Stimulated activated CD8-positive, alpha-beta memory T cell treated with anti-CD3 and anti-CD28 coated beads, Interleukin-4, amount 100 ng/mL, for 1 hour (primary cell): ENCODE measurements at places on chromosomes 5 and 9.

- DNase-seq: no peak
These were observed at the start of gene CFAP90 for GRCh38 chr5:7850395-7851239. Gene CFAP90, minus strand, starts transcription at chr5:7851133. Its CDS starts 112 bp downstream, at chr5:7851021.

DNA sequence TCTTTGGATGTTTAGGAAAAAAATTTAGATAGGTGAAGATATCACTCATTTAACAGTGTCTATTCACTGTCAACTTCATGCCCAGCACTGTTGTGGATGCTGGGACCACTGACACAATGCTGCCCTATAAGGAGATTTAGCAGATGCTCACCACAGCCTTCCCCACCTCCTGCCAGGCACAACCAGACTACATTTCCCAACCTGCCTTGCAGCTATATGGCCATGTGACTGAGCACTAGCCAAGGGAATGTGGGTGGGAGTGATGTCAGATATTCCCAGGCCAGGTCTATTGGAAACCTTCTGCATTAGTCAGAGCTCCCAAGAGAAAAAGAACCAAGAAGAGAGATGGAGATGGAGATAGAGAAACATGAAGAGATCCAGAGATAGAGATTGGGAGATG is 302.6 kb upstream of the TAS2R1 start:
- DNase-seq: no peak

GRCh38 chr9:87749335-87750035 is 23.6 kb downstream of the CTSL start:
- no peak for DNase-seq

- DNase-seq: no peak
These were observed 76.4 kb upstream of the SMARCA2 start for GRCh38 chr9:1938675-1939170.

- no peak for DNase-seq
These were observed 789.3 kb downstream of the SEMA5A start for GRCh38 chr5:8756498-8757084.

DNA sequence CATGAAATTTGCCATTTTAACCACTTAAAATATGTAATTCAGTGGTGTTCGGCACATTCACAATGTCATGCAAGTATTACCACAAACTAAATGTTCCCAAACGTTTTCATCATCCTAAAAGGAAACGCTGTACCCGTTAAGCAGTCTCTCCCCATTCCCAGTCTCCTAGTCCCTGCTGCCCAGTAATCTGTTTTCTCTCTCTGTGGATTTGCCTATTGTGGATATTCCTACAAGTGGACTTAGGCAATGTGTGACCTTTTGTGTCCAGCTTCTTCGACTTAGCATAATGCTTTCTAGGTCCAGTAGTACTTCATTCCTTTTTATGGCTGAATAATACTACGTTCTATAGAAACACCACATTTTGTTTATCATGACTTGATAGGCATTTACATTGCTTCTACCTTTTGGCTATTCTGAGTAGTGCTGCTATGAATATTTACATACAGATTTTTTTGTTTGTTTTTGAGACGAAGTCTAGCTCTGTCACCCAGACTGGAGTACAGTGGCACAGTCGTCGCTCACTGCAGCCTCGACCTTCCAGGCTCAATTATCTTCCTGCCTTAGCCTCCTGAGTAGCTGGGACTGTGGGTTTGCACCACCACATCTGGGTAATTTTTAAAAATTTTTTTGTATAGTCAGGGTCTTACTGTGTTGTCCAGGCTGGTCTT is 13.0 kb downstream of the DENND4C start:
- DNase-seq: no peak

DNA sequence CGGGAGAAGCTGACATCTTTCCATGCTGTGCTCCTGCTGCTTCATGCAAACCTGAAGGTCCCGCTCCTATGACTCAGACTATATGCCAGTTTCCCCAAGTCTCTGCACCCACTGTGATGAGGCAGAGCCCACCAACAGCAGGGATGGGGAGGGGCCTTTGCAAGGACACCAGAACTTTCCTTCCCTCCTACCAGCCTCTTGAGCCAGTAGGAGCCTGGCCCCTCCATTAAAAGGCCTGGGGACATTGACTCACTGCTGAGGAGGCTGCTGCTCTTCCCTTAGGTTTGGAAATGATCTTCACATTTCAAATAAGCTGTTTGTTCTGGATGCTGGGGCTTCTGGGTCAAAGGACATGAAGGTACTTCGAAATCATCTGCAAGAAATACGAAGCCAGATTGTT is 26.1 kb upstream of the CTSL start:
- DNase-seq: no peak

- DNase-seq: no peak
These were observed 54.5 kb downstream of the STK10 start for GRCh38 chr5:172133359-172134029.

- no peak for DNase-seq
These were observed 193.5 kb downstream of the CD180 start for GRCh38 chr5:67002832-67003684.

- DNase-seq: no peak
These were observed 37.3 kb downstream of the SEC61B start for GRCh38 chr9:99259231-99259918.

- DNase-seq: no peak
These were observed 64.1 kb downstream of the COL23A1 start for GRCh38 chr5:178525906-178526732.

DNA sequence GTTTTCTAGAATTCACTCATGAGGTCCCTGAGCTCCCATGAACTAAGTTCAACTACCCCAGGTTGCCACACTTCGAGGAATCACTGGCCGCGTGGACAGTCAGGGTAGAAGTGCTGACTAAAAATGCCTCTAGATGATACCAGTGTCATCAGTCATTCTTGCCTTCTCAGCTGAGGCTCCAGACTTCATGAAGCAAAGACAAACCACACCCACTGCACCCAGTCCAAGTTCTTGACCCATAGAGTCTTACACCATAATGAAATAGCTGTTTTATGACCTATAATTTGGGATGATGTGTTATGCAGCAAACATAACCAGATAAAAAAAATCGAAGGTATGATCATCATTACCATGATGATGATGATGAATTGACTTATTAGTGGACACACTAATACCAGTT is 632.9 kb upstream of the TLE4 start:
- no peak for DNase-seq

DNA sequence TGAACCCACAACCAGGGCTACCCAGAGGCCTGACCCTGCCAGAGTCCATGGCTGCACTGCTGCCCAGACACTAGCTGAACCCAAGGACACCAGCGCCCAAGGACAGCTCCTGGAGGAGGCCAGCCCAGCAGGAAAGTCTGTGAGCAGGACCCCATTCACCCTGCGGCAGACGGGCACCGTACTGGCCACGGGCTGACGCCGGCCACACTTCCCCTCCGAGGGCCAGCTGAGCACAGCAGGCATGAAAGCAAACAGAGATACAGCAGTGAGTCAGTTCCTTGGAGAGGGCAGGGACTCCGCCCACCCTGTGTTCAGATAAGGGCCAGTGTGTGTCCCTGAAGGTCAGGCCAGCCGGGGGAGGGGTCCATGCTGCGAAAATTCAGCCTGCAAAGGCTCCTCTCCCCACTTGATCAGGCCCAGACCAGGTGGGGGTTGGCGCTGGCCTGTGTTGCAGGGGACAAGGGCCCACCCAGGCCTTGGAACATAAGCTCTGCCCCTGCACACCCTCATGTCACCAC is 3.2 kb downstream of the RNF208 start:
- DNase-seq: no peak

GRCh38 chr5:171897231-171897630 is 109.2 kb downstream of the FBXW11 start:
- no peak for DNase-seq

- DNase-seq: no peak
These were observed 13.2 kb downstream of the ENG start for GRCh38 chr9:127841087-127841835.

- DNase-seq: no peak
These were observed 572 bp downstream of the CDK5RAP2 start for GRCh38 chr9:120579139-120580050.

DNA sequence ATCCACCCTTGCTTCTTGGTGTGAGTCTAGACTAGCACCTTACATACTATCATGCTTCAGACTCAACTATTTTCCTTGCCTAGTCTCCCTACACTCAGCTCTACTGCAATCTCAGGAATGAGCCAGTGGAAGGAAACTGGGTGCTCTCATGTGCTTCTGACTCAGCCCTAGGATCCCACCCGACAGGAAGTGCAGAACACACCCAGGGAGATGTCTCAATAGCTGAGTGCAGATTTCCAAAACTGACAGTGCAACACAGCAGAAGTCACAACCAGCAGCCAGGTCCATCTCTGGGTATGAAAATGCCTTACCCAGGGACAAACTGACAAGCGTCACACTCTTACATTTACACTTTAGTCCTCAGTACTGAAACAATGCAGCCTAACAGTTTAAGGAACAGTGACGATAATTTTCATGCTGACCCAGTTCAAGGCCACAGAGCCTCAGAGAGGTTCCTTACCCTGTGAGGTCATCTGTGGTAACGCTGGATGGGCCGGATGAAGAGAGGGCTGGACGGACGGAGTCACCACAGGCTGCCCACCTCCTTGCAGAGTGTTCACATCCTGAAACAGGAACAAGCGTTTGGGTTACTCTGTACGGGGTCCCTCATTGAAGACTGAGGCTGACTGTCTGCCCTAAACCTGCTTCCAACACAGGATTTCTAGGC is 33.0 kb downstream of the FKBP15 start:
- DNase-seq: no peak

DNA sequence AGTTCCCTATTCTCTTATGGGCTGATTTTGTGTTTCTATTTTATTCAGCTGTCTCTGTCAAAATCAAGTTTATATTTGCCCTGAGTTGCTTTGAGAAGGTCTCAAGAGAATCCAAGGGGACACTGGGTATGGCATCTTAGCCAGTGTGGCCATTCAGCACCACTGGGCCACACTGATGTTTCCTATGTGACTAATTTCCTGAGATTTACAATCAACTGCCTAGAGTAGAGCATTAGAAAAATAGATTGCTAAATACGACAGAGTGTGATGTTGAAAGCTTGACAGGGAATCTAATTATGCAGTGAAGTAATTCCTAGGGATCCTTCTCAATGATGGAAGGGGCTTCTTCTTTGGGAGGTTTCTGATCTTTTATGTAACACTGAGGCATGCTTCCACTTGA is 141.7 kb downstream of the SV2C start:
- DNase-seq: no peak

DNA sequence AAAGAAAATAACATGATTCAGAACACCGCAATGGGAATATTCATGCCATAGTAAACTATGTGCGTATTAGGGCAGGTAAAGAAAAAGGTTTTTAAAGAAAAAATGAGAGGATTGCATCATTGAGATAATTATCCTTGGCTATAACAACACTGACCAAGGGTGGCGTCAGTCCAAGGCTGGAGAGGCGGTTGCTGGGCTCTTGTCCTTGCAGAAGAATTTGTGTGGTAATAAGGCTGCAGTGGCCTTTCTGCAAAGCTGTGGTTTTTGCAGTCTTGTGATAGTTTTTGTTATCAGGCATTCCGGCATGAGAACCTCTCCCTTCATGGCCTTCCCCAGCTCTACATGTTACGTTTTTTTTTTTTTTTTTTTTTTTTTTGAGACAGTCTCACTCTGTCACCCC is 14.0 kb downstream of the BOD1 start:
- no peak for DNase-seq

DNA sequence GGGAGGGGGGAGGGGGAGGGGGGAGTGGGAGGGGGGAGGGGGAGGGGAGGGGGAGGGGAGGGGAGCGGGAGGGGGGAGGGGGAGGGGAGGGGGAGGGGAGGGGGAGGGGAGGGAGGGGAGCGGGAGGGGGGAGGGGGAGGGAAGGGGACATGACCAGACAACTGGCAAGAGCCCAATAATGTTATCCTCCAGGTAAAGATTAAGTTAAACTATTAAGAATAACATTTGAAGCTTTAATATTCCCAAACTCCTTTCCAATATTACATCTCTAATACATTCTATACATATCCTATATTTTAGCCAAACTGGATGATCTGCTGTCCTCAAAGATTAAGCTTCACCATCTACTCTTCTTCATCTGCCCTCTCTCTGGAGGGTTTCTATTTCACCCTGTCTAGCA is 25.8 kb downstream of the C5 start:
- DNase-seq: no peak

DNA sequence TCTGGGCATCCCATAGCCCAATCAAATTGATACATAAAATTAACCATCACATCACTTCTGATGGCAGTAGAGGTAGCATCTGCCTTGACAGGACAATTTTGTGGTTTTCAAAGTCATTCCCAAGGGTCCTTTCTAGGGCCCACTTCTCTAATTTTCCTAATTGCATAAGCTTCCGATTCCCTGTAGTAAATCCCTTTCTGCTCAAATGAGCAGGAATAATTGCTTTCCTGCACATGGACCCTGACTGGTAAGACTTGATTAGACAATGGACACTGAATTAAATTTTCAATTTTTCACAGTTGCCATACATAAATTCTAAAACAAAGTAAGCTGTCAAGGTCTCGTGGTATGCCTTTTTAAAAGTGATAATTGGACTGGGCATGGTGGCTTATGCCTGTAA is 22.0 kb upstream of the IL17B start:
- no peak for DNase-seq

GRCh38 chr5:103840600-103840999 is 278.0 kb upstream of the NUDT12 start:
- DNase-seq: no peak
